ENCODE measurements at places on chromosomes 13 and 19.

GRCh38 chr13:95049772-95050171, 251.5 kb downstream of the ABCC4 start:
- DNase-seq, result no peak
- H3K27ac ChIP-seq, result no peak overlapping the region
- no peaks in the 10 kb centered on the region for H3K27me3 ChIP-seq
- no peaks in the 10 kb centered on the region for H3K4me1 ChIP-seq
- no peak overlapping the region for H3K4me3 ChIP-seq

- no peak overlapping the region for H3K4me3 ChIP-seq
- H3K36me3 ChIP-seq, result peaks cover 51% of the 10 kb centered on the region
- peak overlapping the region; percentile 80 for H3K27ac ChIP-seq
- DNase-seq, result peak; percentile 21
- H3K27me3 ChIP-seq, result no peaks in the 10 kb centered on the region
- H3K4me1 ChIP-seq, result peaks cover 21% of the 10 kb centered on the region
Measured at GRCh38 chr19:16416991-16417390, 54.8 kb downstream of the EPS15L1 start.

- H3K4me3 ChIP-seq, result no peak overlapping the region
- H3K27me3 ChIP-seq, result no peaks in the 10 kb centered on the region
- no peaks in the 10 kb centered on the region for H3K4me1 ChIP-seq
- DNase-seq, result no peak
- no peak overlapping the region for H3K27ac ChIP-seq
Measured at GRCh38 chr13:92259523-92259922, 861.1 kb downstream of the GPC5 start.

DNA sequence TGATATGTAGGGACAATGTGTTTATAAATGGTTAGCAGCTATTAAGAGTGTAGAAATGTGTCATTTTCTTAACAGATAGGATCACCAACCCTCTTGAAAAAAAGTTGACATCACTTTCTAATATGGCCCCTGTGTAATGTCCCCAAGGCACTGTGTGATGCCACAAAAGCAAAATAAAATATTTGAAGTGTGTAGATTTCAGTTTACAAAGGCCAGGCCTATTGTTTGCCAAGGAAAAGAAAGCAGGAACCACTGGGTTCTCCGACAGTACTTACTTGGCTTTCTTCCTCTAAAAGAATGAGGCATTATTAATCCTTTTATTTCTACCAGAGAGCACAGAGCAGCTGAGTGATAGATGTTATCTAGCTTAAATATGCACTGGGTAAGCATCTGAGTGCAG, 10.5 kb upstream of the GJA3 start:
- H3K27me3 ChIP-seq, result peaks cover 78% of the 10 kb centered on the region
- no peaks in the 10 kb centered on the region for H3K36me3 ChIP-seq
- H3K27ac ChIP-seq, result no peak overlapping the region
- no peak for DNase-seq

DNA sequence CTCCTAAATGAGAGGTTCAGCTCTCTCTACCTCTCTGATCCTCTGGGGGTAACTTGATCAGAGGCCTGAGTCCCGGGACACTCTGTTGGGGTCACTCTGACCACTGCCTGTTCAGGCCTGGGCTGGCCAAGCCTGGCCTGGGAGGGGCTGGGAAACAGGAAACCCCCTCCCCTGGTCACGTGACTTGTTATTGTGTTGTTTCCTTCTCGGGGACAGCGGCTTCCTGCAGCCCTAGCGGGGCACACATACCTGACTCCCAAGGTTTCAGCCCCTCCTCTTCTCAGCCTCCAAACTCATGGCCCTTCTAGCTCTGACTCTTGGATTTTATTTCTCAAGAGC, at the start of gene USHBP1:
USHBP1 (minus strand) TSS at position 105 of the 339 bp plus-strand sequence. CDS start 446 bp downstream, outside the sequence.
- peaks cover 5% of the 10 kb centered on the region for H3K36me3 ChIP-seq
- no peak within 1 kb of the TSS for H3K4me3 ChIP-seq
- no peak for DNase-seq
- H3K4me1 ChIP-seq, result peaks cover 18% of the 10 kb centered on the region

DNA sequence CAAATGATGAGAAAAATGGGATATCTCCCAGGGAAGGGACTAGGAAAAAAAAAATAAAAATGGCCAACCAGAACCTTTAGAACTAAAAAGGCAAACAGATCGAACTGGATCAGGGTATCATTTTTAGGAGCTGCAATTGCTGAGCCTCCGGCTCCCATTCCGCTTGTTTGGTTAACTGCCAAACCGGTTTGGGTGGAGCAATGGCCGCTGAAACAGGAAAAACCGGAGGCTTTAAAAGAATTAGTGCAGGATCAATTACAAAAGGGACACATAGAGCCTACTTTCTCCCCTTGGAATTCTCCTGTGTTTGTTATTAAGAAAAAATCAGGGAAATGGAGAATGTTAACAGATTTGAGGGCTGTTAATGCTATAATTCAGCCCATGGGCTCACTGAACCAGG, 12.7 kb upstream of the ZNF443 start:
- peaks cover 12% of the 10 kb centered on the region for H3K4me1 ChIP-seq
- no peak overlapping the region for H3K4me3 ChIP-seq
- H3K27me3 ChIP-seq, result no peaks in the 10 kb centered on the region
- DNase-seq, result no peak
- no peak overlapping the region for H3K27ac ChIP-seq

GRCh38 chr13:60463787-60464186, 66.8 kb downstream of the TDRD3 start:
- H3K4me3 ChIP-seq, result no peak overlapping the region
- H3K27me3 ChIP-seq, result no peaks in the 10 kb centered on the region
- no peak for DNase-seq
- H3K36me3 ChIP-seq, result peaks cover 18% of the 10 kb centered on the region

GRCh38 chr13:58919551-58919950, 1244.2 kb downstream of the DIAPH3 start:
- no peaks in the 10 kb centered on the region for H3K4me1 ChIP-seq
- no peaks in the 10 kb centered on the region for H3K27me3 ChIP-seq
- no peak for DNase-seq
- no peaks in the 10 kb centered on the region for H3K36me3 ChIP-seq
- H3K27ac ChIP-seq, result no peak overlapping the region

DNA sequence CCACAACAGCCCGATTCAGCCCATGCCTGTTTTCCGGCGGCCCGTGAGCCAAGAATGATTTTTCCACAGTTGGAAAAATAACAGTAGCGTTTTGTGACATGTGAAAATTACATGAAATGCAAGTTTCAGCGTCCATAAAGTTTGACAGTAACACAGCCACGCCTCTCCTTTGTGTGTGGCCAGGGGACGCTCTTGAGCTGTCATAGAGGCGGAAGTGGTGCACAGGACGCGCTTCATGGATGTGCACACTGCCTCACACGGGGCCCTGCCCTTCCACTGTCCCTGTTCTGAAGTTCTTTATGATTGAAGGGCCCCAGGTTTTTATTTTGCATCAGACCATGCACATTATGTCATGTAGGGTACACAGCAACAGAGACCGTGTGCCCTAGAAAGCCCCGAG, 12.4 kb upstream of the ELAVL1 start:
- DNase-seq, result peak; percentile 26
- peaks cover 10% of the 10 kb centered on the region for H3K4me1 ChIP-seq
- peaks cover 10% of the 10 kb centered on the region for H3K36me3 ChIP-seq
- no peak overlapping the region for H3K4me3 ChIP-seq
- H3K27me3 ChIP-seq, result no peaks in the 10 kb centered on the region
